Left lung (tissue), 14 donors: ENCODE measurements at places on chromosomes 5 and 9. TPM values are rescaled to one million over a fixed set of nuclear protein-coding genes. Genes with fewer than 3 reads are reported as not detected.

- H3K4me1 ChIP-seq = no peaks in the 10 kb centered on the region
- no peak overlapping the region for H3K27ac ChIP-seq
- H3K27me3 ChIP-seq = no peaks in the 10 kb centered on the region
- no peak overlapping the region for H3K4me3 ChIP-seq
Observed at GRCh38 chr5:79418276-79418675, 95.7 kb downstream of the HOMER1 start.

DNA sequence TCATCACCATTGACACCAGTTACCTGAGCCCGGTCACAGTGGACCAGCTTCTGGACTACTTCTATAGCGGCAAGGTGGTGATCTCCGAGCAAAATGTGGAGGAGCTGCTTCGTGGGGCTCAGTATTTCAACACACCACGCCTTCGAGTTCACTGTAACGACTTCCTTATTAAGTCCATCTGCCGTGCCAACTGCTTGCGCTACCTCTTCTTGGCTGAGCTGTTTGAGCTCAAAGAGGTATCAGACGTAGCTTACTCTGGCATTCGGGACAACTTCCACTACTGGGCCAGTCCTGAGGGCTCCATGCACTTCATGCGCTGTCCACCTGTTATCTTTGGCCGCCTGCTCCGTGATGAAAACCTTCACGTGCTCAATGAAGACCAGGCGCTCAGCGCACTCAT is 520 bp downstream of the CCIN start:
- no peaks in the 10 kb centered on the region for H3K27me3 ChIP-seq
- peaks cover 23% of the 10 kb centered on the region for H3K4me1 ChIP-seq
- H3K36me3 ChIP-seq = no peaks in the 10 kb centered on the region
- DNase-seq = no peak
- H3K4me3 ChIP-seq = no peak overlapping the region
- H3K27ac ChIP-seq = no peak overlapping the region

DNA sequence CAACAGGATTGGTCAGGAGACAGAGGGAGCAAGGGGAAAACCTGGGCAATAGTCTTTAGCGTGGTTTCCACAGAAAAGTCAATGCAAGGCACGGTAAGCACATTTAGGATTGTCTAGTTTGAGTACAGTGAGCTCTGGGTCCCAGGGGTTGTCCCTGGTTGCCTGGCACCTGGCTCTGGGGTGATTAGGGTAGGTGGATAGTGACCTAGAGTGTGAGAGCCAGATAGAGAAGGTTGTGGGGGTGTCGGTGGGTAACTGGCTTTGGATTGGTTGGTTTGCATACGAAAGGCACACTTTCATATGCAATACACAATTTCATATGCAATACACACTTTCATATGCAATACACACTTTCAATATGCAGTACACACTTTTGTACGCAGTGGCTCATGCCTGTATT is 20.1 kb upstream of the GOLM1 start:
- H3K4me3 ChIP-seq = no peak overlapping the region
- DNase-seq = no peak

GRCh38 chr9:88628114-88628513 is 93.1 kb downstream of the NXNL2 start:
- H3K4me1 ChIP-seq = no peaks in the 10 kb centered on the region
- DNase-seq = no peak
- H3K27ac ChIP-seq = no peak overlapping the region
- no peak overlapping the region for H3K4me3 ChIP-seq
- no peaks in the 10 kb centered on the region for H3K36me3 ChIP-seq

GRCh38 chr9:125701351-125701750 is 5.7 kb downstream of the MAPKAP1 start:
- H3K36me3 ChIP-seq = no peaks in the 10 kb centered on the region
- DNase-seq = no peak
- H3K4me3 ChIP-seq = no peak overlapping the region
- H3K27ac ChIP-seq = no peak overlapping the region
- no peaks in the 10 kb centered on the region for H3K27me3 ChIP-seq

DNA sequence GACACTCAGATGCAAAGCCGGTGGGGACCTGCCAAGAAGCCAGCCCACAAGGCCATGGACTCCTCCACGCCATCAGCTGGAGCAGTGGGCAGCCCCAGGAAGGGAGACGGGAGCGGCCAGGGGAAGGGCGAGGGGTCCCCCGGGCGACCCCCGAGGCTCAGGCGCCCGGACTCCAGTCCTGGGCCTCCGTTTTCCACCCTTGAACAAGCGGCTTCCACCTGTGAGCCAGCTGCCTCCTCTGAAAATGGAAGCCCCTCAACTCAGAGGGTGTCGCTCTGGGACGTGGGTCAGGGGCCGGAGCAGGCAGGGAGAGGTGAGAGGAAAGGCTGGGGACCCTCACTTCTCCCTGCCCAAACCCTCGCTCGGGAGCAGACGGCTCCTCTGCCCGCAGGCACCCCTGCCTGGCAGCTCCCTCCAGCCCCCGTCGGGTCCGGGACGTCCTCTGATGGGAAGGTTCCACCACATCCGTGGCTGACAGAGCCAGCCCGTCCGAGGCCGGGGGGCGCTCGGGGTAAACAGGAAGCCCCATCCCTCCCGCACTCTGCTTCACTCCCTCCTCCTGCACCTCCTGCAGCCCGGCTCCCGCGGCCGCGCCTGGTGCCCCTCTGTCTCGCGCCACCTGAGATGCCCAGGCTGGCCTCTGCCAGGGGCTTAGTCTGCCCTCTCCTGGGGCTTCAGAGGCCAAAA is 3.7 kb upstream of the EGFL7 start:
- no peaks in the 10 kb centered on the region for H3K4me1 ChIP-seq
- H3K27me3 ChIP-seq = peaks cover 100% of the 10 kb centered on the region
- H3K27ac ChIP-seq = peak overlapping the region; percentile 87
- H3K36me3 ChIP-seq = no peaks in the 10 kb centered on the region

DNA sequence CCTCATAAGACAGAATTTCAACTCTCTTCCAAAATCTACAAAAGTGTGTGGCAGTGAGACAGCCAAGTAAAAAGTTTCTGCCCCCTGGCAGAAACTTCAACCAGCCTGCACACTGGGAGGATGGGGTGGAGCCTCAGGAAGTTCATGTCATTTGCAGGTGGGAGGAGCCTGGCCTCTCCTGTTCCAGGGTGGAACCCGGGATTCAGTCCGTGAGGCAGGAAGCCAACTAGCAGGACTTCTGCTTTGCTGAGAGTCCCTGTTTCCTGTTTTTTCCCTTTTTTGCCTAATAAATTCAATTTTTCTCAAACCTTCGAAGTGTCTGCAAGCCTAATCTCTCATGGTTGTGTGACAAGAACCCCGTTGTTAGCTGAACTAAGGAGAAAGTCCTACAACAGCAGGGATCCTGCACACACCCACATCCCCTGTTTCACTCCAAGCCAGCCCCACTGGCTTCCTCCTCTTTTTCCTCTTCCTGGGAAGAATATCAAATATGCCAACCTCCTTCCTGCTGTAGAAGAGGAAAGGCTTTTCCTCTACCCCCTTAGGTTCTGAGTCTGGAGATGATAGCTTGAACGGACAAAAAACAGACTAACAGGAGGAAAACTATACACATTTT is 69.3 kb downstream of the ALDH7A1 start:
- peak; percentile 69 for DNase-seq
- H3K4me1 ChIP-seq = peaks cover 7% of the 10 kb centered on the region
- no peak overlapping the region for H3K4me3 ChIP-seq
- H3K27ac ChIP-seq = no peak overlapping the region
- H3K27me3 ChIP-seq = no peaks in the 10 kb centered on the region

- H3K4me3 ChIP-seq = no peak overlapping the region
- H3K36me3 ChIP-seq = no peaks in the 10 kb centered on the region
- no peak for DNase-seq
- no peaks in the 10 kb centered on the region for H3K27me3 ChIP-seq
Observed at GRCh38 chr9:128294142-128294541, 18.1 kb downstream of the SWI5 start.

DNA sequence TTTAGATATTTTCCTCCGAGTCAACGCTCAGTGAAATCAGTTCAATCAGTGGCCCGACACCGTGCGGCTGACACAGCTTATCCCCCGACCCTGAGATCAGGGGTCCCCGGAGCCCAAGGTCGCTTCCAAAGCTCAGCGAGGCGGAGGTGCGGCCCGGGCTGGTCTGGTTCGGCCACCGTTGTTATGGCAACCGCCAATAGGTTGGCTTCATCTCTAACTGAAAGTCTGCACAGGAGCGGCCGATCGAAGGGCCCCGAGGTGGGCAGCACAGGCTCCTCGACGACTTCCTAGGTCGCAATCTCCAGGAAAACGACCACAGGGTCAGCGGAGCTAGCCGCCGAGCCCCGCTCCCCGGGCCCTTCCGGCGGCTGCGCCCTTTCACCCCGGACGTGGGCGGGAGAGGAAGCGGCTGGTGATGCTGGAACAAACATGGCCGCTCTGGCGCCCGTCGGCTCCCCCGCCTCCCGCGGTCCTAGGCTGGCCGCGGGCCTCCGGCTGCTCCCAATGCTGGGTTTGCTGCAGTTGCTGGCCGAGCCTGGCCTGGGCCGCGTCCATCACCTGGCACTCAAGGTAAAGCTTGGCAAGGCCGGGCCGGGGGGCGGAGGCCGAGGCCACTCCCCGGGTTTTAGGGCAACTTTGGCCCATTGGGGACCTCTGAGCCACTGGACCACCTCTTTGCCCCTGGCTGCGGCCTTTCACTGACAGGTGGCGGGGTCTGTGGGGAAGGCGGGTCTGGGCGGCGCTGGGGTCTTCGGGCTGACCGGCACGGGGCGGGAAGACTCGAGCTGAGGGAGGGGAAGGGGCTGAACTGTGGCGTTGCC is at the start of gene GPR107:
TSS of gene GPR107 (plus strand) at position 403 of the 821 bp plus-strand sequence. CDS start at position 430, 27 bp downstream.
- H3K4me3 ChIP-seq = peak within 1 kb of the TSS; percentile 98
- peak within 1 kb of the TSS; percentile 93 for H3K27ac ChIP-seq
- peaks cover 45% of the 10 kb centered on the region for H3K4me1 ChIP-seq
- DNase-seq = peak; percentile 96
- H3K27me3 ChIP-seq = no peaks in the 10 kb centered on the region
- no peaks in the 10 kb centered on the region for H3K36me3 ChIP-seq

The HK3 gene
- total RNA-seq = 97.0 TPM

The IL33 gene
- total RNA-seq = 48.4 TPM

The GRIA1 gene
- total RNA-seq = 3.4 TPM

The GARIN3 gene
- not detected for total RNA-seq

The PCDHB16 gene
- 1.8 TPM for total RNA-seq

The FAM219A gene
- total RNA-seq = 23.0 TPM

The SEMA5A gene
- total RNA-seq = 18.2 TPM

The PCDHB2 gene
- total RNA-seq = 6.6 TPM
